ENCODE measurements at places on chromosomes 1 and 21. TPM values are rescaled to one million over a fixed set of nuclear protein-coding genes. Genes with fewer than 3 reads are reported as not detected.

The NR1I3 gene
- not detected for polyA plus RNA-seq

The INAVA gene
- polyA plus RNA-seq: not detected

The KCNE2 gene
- 0.27 TPM for polyA plus RNA-seq

GRCh38 chr1:59315529-59316463 is 18.9 kb downstream of the FGGY start:
- DNase-seq: no peak
- peak overlapping the region; percentile 86 for H3K27ac ChIP-seq
- H3K4me1 ChIP-seq: peaks cover 64% of the 10 kb centered on the region
- peaks cover 3% of the 10 kb centered on the region for H3K27me3 ChIP-seq
- H3K36me3 ChIP-seq: no peaks in the 10 kb centered on the region

GRCh38 chr1:168742386-168742785 is 13.4 kb upstream of the DPT start:
- H3K36me3 ChIP-seq: no peaks in the 10 kb centered on the region
- H3K4me3 ChIP-seq: no peak overlapping the region
- H3K27ac ChIP-seq: no peak overlapping the region
- no peaks in the 10 kb centered on the region for H3K4me1 ChIP-seq
- H3K27me3 ChIP-seq: peaks cover 3% of the 10 kb centered on the region

DNA sequence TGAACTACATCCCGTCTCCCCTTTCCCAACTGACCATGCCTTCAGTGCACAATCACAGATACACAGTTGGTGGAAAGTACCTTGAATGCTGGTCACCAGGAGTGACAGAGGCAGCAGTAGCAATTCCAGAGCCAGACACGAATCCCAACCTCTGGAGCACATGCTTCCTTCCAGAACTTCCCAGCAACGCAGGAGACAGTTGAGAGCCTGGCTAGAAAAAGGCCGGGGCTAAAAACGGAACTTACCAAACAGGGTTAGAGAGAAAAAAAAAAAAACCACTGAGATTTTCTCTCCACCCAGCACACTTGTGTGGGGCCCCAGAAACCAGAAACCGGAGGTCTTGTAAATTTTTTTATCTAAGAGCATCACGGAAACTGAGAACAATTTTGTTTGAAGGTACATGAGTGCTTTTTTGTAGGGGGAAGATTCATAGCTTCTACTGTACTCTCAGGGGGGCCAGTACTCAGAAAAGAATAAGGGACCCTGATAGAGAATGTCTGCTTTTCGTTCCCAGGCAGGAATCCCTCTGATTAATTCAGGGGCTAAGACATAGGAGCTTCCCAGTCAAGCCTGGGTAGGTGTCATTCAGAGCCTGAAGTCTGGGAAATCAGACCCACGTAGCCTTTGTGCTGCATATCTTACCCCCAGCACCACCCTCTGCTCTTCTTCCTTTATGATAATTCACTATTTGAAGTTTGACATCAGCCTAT is at the start of gene CD48:
Gene CD48 (minus strand): TSS at position 221 of the 710 bp plus-strand sequence. CDS start 59 bp downstream, at position 162.
- H3K27me3 ChIP-seq: peaks cover 4% of the 10 kb centered on the region
- H3K4me1 ChIP-seq: peaks cover 34% of the 10 kb centered on the region
- H3K4me3 ChIP-seq: no peak within 1 kb of the TSS
- DNase-seq: peak; percentile 79

DNA sequence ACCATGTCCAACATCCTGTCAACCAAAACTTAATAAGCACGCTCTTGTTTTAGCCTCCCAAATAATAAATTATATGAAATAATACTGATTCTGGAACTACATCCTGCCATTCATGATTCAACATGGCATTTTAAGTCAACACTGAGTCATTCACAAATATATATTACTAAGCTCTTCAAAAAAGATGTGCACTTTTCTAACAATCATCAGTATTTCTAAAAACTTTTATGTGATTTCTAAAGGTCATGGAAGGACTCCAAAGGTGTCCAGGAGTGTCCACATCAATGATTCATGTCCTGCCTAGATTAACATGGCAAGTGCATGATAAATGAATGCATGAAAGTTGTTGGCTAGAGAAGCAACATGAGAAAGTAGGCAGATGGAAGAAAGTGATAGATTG is 51.6 kb downstream of the NEGR1 start:
- no peaks in the 10 kb centered on the region for H3K4me1 ChIP-seq
- H3K27me3 ChIP-seq: no peaks in the 10 kb centered on the region
- H3K27ac ChIP-seq: no peak overlapping the region
- no peaks in the 10 kb centered on the region for H3K36me3 ChIP-seq
- no peak for DNase-seq

Measured in immature natural killer cell (primary cell).